Activated naive CD4-positive, alpha-beta T cell treated with anti-CD3 and anti-CD28 coated beads, Interleukin-2, amount 50 U/mL, for 72 hours (primary cell): ENCODE measurements at places on chromosomes 4 and X. TPM values are rescaled to one million over a fixed set of nuclear protein-coding genes. Genes with fewer than 3 reads are reported as not detected.

The TMEM156 gene
- total RNA-seq = 24.0 TPM

The ABCG2 gene
- 0.74 TPM for total RNA-seq

DNA sequence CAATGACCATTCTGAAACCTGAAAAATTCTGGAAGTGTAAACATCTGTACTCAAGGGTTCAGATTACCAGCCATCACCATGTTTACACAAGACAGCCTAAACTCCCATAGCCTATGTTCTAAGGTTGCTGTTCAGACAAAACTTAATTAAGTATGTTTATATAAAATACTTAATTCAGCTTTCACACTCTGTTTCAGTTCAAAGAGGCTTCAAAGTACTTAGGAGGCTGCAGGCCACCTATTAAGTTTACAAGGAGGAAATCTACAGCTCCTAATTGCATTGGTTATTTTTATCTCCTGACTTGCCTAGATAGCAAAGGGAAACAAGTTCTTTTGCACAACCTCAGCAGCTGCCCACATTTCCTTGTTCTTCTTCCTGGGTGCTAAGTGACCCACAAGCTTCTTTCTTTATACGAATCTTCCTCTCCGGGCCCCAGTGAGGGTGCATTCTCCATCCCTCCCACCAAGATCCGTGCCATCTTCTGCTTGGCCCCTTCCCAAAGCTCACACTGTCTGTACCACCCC is 2.0 kb downstream of the GAK start:
- no peak for DNase-seq

DNA sequence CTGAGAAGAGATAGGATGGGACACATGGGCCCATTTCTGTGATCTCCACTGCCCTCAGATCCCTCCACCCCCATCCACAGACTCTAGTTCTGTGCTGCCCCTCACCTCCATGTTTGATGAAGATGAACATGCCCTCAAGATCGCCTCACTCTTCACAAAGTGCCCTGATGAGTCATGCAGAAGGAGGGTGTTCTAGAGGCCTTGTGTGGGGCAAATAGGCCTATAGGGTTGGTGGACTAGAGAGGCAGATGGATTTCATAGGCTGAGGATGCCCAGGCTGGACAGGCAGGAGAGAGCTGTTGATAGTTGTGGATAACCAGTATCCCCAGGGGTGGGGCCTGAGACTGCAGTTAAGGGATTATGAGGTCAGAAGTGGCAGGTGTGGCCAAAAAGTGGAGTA is at the start of gene CXorf65:
CXorf65 (minus strand) TSS at position 314 of the 400 bp plus-strand sequence; CDS start at position 130, 184 bp downstream.
- no peak for DNase-seq

DNA sequence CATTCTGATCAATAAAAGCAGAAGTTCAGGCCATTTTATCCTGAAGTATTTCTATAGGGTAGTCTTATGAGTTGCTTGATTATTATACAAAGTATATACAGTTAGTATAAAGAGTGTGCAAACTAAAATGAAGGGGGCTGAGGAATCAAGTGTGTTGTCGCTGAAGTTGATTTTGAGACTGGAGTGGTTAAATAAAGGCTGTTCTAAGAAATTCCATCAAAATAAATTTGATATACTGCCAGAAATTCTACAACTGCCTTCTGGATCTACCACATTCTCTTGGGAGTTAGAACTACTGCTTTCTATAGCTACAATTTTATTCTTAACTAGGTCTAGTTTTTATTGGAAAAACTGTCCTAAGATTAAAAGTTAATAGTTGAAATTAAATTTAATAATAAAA is 12.4 kb downstream of the EDNRA start:
- DNase-seq = no peak

The IL15 gene
- 1.2 TPM for total RNA-seq

The AGTR2 gene
- not detected for total RNA-seq

GRCh38 chrX:71650333-71650969 is 16.9 kb upstream of the LOC101059915 start:
- no peak for DNase-seq

DNA sequence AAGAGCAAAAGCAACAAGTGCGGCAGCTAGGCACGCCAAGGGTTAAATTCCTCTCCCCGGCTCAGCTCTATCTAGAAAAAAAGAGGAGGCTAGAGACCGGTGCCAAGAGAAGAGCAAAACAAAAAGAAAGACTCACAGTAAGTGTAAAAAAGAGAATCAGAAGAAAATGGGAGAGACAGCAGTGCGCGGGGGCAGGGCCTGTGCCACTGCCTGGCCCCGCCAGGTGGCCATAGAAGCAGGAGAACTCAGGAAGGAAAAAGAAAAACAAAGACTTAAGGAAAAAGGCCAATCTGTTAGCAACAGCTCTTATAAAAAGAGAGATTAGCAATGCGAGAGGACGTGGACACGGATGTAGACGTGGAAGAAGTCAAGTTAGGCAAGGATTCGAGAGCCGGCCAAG is 3.2 kb downstream of the ACOX3 start:
- no peak for DNase-seq

DNA sequence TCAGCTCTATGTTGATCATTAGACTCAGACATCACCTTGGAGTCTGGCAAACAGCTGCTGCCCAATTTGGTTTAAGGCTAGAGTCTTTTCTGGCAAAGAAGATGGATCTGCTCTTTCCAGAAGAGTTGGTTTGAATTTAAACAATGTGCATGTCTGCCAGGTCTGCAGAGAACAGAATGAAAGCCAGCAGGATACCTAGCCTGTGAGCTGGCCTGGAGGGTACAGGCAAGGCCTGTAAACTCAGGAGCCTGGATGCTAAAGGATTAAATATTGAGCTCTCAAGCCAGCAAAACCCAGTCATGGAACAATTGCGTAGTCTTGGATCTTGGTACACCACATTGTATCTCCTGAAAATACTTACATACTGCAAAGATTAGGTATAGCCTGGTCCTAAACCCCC is 15.6 kb upstream of the PDLIM3 start:
- no peak for DNase-seq

GRCh38 chr4:37644962-37645361 is 41.2 kb downstream of the RELL1 start:
- DNase-seq = no peak

DNA sequence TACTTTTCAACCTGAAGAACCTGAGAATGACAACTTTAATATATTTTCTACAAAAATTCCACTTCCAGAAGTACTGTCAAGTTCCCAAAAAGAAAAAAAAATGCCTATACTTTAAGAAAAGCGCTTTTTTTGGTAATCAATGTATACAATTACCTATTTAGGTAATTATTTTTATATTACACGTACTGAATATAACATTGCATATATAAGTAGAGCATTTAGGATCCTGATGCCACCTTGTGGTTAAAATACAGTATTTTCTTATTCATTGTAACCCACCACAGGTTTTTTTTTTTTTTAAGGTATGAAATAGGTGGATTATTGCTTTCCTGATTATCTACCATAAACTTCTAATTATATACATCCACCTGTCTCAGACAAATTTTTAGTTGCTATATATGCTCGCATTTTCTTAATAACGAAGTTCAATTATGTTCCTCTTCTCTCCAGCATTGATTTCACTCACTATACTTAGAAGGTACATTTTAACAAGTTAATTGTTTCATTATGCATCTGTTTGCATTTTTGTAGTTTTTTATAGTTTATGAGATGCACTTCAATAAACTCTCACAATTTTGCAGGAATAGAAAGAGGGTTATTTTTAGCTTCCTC is 5.2 kb downstream of the MAP9 start:
- DNase-seq = no peak

- DNase-seq = no peak
Observed at GRCh38 chr4:110170861-110171260, 27.6 kb downstream of the ELOVL6 start.

The MANBA gene
- 12.3 TPM for total RNA-seq

DNA sequence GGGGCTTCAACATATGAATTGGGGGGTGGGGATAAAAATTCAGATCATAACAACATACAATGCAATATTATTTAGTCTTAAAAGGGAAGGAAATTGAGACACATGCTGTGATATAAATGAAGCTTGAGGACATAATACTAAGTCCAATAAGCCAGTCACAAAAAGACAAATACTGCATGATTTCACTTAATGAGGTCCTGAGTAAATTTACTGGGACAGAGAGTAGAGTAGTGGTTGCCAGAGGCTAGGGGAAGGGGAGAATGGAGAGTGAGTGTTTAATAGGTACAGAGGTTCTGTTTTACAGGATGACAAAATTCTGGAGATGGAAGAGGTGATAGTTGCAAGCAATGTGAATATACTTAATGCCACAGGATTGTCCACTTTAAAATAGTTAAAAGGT is 89.2 kb upstream of the RAPGEF2 start:
- no peak for DNase-seq

DNA sequence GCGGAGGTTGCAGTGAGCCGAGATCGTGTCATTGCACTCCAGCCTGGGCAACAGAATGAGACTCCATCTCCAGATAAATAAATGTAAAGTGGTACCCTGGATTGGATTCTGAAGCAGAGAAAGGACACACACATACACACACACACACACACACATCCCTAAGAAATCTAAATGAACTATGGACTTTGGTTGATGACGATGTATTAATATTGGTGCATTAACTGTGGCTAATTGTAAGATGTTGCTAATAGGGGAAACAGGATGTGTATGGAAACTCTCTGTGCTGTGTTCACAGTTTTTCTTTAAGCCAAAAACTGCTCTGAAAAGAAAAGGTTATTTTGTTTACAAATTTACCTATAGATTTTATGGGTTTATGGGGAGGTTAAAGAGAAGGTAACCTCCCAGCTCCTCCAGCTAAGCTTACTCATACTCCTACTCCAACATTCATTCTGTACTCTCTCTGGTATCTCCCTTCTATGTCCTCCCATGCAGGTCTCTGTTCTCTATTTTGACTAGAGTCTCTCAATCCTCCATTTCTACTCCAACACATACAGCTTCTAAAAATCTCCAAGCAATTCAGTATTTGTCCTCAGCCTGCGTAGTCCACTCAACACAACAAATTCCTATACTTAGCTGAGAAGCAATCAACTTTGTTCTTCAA is 46.5 kb upstream of the RELL1 start:
- DNase-seq = no peak

- DNase-seq = peak; percentile 11
Observed at GRCh38 chrX:74492720-74493201, 71.5 kb downstream of the SLC16A2 start.

DNA sequence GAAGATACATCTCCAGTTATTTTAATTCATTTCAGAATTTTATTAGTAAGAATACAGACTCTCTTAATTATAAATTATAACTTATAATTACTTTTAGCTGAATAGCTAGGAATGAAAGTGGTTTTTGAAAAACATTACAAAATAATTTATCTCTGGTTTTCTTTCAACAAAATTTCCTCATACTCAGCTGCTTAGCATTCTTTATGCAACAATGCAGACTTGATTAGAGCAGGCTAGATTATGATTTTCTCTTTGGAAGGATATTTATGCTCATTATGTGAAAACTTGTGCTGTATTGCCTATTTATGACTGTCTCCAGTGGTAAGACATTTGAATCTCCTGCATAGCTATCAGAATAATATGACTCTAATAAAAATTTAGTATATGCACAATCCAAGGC is 2023.7 kb downstream of the C4orf33 start:
- DNase-seq = no peak

The MID1 gene
- 0.91 TPM for total RNA-seq

The FAM199X gene
- total RNA-seq = 10.6 TPM

DNA sequence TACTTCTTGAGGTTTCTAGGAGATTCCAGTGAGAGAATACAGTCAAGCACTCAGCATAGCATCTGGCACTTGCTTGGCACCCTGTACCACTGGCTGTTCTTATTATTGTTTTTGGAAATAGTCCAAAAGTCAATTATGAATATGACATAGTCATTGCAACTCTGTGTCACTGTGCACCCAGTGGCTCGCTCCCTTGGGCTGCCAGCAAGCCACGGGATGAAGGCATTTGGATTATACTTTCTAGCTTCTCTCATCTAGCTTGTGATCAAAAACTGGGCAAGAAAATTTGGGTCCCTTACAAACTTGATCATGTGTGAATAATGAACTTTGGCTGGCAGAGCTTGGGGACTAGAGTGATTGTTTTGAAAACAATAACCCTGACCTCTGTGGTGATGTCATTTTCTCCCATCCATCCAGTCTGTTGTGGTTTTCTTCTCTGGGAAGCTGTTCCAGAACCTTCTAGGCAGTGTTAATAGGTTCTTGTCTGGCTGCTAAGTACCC is 32.7 kb upstream of the LIMCH1 start:
- DNase-seq = no peak
